Stimulated activated CD8-positive, alpha-beta memory T cell treated with anti-CD3 and anti-CD28 coated beads, Interleukin-15, amount 100 ng/mL, for 24 hours (primary cell): ENCODE measurements at places on chromosomes 4 and X.

DNA sequence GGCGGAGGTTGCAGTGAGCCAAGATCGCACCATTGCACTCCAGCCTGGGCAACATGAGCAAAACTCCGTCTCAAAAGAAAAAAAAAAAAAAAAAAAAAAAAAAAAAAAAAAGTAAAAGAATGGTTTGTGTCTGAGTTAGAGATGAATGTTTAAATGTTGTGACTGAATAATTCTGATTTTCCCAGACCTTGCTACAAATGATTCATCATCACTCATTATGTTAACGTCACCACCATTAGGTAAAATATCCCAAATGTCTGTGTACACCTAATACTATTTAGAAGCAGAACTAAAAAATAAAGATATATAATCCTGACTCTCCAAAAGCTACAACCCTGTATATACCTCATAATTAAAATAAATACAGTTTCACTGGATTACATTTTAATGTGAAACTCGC, 70.8 kb downstream of the HHIP start:
- no peak for DNase-seq

DNA sequence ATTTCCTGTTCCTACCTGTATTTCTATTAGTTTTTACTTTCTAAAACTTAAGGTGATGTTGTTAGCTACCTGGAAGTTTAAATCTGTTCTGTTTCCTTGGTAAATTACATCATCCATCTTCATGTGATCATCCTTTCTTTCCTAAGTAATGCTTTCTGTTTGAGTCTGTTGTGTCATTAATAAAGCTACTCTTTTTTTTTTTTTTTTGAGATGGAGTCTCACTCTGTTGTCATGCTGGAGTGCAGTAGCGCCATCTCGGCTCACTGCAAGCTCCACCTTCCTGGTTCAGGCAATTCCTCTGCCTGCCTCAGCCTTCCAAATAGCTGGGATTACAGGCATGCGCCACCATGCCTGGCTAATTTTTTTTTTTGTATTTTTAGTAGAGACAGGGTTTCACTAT, 73.3 kb downstream of the FIP1L1 start:
- no peak for DNase-seq

- no peak for DNase-seq
These were observed 71.5 kb upstream of the UCP1 start for GRCh38 chr4:140640150-140640748.

DNA sequence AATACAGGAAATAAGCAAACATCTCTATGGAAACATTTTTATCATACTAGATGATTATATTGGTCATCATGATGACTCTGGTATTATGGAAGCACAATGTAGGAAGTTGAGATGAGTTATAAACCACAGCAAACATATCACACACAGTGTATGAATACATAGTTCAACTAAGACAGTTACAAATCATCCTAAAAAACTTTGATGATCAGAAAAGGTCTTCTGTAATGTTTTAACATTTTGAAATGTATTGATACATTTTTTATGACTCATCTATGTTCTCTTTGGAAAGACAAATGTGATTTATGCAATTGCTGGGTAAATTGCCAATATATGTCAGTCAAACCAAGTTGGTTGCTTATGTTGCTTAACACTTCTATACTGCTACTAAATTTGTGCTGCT, 4.8 kb downstream of the CXCL3 start:
- no peak for DNase-seq

GRCh38 chr4:87545052-87545451, 15.9 kb upstream of the SPARCL1 start:
- no peak for DNase-seq

GRCh38 chr4:175540151-175540550, 271.9 kb downstream of the GPM6A start:
- DNase-seq, result no peak

DNA sequence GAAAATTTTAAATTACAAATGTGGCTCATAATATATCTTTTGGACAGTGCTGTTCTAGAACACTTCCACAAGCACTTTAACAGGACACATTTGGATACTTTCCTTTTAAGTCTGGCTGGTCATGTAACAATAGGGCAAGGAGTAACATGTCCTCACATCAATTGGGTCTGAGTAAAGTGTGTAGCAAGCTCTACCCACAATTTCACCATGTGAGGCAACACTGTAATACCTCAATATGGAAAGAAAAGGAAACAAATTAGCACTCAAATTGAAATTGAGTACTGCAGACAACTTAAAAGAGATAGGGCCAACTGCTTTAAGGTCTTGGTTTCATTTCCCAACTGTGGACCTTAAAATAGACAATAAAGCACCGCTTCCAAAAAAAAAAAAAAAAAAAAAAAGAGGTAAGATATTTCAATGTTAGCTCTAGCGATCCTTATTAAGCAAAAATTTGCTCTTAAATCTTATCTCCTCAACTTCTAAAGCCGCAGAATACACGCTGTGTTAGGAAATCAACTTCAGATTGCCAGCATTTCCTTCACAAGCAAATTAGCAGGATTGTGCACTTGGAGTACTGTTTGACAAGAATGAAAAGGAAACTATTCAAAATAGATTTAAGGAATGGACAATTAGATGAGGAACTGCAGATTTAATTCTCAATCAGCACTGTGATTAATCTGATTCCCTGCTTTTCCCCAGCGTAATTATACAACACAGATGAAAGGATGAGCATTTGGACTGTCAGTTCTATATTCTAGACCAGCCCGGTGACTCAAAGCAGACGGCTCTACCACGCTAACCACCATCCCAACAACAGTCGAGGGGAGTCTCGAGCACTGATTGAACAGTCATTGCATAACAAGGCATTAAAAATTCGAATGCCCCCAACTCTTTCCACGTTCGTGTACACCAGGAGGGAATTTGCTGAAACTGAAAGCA, 1.6 kb downstream of the CASK start:
- no peak for DNase-seq

GRCh38 chrX:103658681-103659433, 27.6 kb downstream of the MORF4L2 start:
- no peak for DNase-seq

DNA sequence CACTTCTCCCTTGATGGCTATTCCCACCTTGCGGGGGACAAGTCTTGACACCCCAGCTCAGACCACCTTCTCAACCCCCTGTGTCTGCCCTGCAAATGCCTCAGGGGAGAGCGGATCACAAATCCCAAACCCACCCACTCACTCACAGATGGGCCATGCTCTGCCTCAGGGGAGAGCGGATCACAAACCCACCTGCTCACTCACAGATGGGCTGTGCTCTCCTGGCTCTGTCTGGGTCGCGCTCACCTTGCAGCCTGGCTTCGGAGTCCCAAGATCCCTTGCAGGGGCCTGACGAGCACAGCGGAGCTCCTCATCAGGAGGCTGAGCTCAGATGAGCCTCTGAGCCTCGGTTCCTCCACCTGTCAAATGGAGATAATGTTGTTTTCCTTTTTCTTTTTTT, 38.6 kb downstream of the HTRA3 start:
- DNase-seq, result no peak

DNA sequence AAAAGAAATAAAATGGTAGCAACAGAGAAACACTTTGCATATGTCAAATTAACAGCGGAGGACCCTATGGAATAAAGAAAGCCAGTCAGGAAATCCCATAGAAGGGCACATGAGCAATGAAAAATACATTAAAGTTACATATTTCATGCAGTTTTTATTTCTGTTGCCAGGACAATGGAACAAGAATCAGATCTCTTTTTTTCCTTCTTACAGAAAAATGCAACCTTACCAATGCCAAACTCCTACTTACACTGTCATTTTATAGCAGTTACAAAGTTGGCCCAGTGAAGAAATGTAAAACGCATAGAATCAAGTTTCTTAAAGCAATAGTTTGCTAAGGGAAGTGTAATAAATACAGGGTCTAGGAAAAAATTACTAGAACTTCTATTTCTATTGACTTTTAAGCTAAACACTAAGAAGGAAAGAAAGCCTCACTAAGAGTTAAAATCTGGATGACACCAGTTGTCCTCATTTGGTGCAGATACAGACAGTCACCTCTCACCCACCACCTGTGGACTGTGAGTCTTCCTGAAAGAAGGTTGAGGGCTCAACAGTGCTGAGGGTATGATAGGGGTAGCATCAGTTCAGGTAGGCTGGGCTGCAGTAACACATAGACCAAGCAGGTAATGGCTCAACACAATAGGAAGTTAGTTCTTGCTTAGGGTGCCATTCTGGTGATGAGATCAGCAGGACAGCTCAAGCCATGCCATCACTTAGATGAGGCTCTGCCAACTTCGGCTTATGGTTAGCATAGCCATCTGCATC, 224.6 kb downstream of the ANAPC10 start:
- DNase-seq, result no peak

GRCh38 chr4:142539796-142540482, 306.2 kb downstream of the INPP4B start:
- no peak for DNase-seq

DNA sequence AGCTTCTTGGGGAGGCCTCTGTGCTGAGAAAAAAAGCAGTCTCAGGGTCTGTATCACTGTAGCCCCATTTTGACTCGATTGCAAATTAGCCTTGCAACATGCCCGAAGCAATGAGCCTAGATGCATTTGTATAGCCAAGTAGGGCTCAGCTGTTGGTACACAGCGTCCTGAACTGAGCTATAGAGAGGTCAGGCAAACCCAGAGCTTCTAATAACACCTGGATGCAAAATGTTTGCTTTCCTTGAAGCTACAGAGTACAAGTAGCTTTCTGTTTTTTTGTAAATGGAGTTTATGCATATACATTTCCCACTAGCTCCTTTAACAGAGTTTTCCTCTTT, 87.8 kb downstream of the PLAC1 start:
- no peak for DNase-seq

- DNase-seq, result no peak
These were observed 166.5 kb upstream of the PCDH7 start for GRCh38 chr4:30553706-30554105.

GRCh38 chr4:168648929-168649328, 152.1 kb downstream of the PALLD start:
- DNase-seq, result no peak

- DNase-seq, result no peak
These were observed 513.7 kb downstream of the RPA4 start for GRCh38 chrX:97397371-97397770.

DNA sequence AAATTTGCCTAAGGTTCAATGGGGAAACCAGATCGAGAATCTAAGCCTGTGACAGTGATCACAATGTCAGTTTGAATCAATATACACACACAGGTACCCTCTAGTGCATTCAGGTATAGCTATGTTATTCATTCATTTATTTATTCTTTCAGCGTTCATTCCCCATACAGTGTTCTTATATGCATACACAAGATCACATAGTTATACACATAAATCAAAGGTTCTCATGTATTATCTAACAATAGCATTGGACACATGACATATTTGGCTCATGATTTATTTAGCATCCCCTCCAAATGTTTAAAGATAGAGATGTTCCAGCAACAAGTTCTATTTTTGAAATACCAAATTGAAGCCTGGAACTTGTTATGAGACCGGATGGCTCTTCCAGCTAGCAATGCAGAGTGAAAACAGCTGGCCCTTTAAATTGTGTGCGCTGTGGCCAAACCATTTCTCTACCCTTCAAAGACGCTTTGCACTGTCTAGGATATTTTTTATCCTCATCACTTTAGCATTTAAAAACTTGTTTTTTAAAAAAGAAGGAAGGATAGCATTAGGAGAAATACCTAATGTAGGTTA, 131.0 kb downstream of the ATXN3L start:
- no peak for DNase-seq

DNA sequence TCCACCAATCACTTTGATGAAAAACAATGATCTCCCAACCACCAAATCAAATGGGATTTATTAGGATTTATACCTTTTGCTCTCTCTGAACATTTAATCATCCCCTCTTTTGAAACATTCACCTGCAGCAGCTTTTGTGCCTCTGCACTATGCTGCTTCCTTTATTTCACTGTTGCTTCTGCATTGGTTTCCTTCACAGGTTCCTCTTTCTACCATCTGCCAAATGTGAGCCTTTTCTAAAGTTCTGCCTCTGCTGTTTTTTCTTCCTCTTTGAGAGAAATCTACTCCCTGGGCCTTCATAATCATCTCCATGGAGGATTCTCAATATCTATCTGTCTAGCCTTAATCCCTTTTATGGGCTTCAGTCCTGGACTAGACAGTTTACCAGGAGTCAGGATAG, 24.7 kb downstream of the CUL4B start:
- no peak for DNase-seq

- DNase-seq, result no peak
These were observed 2.6 kb upstream of the VSIG4 start for GRCh38 chrX:66042307-66043077.

DNA sequence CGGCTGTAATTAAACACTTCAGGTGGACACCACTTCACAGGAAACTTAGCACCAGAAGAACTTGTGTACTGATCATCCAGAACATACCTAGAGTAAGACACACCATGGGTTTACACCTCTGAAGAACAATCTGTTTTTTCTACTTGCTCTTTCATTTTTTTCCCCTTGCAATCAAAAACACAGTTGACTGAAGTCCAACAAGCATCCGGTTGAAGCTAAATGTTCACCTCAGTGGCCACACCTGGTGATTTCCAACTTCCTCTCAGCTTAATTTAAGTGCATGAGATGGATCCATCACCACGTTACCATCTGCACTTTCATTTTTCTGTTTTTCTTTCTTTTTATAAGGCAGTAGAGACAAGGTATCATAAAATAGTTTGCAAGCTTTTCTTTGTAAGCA, 4.9 kb upstream of the TXK start:
- no peak for DNase-seq

- DNase-seq, result no peak
These were observed 27.3 kb downstream of the BBS12 start for GRCh38 chr4:122759639-122760310.

DNA sequence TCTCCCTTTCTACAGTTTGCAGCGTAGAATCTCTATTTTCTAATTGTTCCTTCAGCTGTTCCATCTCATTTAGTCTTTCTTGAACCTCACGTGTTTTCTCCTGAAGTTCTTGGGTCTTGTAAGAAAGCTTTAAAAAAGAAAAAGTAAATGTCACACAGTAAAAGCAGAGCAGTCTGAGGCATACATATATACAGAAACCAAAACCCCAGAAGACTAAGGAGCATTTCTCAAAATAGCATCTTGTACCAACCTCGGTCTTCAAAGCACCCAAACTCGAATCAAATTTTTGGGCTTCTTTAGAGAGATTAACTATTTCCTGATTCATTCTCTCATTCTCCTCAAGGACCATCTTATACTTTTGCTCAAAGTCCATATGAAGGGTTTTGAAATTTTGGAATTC, 39.4 kb downstream of the CENPE start:
- no peak for DNase-seq
